SW 1271 (cell line): ENCODE measurements at places on chromosomes 16 and 17.

GRCh38 chr17:5986644-5987043 is 83.5 kb upstream of the WSCD1 start:
- DNase-seq: no peak

DNA sequence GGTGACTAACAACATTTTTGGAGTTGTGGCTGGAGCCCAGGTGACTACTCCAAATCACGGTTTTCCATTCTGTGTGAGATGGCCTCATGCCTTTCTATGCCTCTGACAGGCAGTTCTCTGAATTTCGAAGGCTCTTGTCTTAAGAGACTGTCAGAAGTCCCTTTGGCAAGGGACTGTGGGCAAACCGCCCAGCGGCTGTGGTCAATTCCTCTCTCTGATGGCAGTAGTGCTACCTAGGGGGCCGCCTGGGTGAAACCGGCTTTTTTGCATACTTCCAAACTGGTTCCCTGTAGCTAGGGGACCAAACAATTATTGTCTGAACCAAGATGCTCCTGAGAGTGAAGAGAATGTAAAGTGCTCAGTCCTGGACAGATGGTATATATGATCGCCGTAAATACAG is 86.3 kb downstream of the SDR42E1 start:
- no peak for DNase-seq

- no peak for DNase-seq
These were observed 69.0 kb downstream of the CNTNAP4 start for GRCh38 chr16:76346210-76346609.

- DNase-seq: no peak
These were observed 11.6 kb downstream of the ST6GALNAC1 start for GRCh38 chr17:76631821-76632565.

DNA sequence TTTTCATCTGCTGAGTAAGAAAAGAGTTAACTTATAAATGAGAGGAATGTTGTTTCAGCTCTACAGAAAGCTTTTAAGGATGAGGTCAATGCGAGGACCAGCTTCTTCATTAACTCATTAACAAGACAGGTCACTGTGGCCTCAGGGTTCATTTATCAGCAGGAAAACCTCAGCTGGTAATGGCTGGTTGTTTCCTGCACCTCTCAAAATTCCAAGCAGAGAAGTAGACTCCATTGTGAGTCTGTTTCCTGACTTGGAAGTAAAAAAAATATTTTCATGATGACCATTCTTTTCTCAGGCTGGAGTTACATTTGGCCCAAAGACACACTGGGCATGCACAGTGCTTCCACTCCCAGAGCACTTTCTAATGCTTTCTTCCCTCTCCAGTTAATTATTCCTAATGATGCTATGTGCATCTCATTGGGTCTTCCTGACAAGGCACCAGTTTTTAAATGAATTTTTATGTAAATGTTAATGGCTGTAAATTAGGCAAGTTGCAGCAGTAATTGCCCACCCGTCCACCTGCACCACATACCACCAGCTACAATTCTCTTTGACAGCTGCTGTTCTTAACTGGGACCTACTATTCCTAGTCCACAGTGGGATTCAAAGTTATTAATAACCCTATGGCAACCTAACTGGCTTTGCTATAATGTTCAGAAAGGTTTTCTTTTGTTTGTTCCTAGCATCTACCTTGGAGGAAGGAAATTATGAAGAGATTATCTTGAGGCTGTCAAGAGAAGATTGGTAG is 89.5 kb upstream of the BCAR1 start:
- DNase-seq: no peak

GRCh38 chr16:67651847-67652246 is 6.9 kb downstream of the CARMIL2 start:
- no peak for DNase-seq

- DNase-seq: no peak
These were observed 11.1 kb upstream of the TFAP4 start for GRCh38 chr16:4283939-4284338.

- DNase-seq: no peak
These were observed 3.3 kb downstream of the AXIN1 start for GRCh38 chr16:349211-349610.

GRCh38 chr16:19210968-19211367 is 42.9 kb downstream of the SYT17 start:
- DNase-seq: no peak

DNA sequence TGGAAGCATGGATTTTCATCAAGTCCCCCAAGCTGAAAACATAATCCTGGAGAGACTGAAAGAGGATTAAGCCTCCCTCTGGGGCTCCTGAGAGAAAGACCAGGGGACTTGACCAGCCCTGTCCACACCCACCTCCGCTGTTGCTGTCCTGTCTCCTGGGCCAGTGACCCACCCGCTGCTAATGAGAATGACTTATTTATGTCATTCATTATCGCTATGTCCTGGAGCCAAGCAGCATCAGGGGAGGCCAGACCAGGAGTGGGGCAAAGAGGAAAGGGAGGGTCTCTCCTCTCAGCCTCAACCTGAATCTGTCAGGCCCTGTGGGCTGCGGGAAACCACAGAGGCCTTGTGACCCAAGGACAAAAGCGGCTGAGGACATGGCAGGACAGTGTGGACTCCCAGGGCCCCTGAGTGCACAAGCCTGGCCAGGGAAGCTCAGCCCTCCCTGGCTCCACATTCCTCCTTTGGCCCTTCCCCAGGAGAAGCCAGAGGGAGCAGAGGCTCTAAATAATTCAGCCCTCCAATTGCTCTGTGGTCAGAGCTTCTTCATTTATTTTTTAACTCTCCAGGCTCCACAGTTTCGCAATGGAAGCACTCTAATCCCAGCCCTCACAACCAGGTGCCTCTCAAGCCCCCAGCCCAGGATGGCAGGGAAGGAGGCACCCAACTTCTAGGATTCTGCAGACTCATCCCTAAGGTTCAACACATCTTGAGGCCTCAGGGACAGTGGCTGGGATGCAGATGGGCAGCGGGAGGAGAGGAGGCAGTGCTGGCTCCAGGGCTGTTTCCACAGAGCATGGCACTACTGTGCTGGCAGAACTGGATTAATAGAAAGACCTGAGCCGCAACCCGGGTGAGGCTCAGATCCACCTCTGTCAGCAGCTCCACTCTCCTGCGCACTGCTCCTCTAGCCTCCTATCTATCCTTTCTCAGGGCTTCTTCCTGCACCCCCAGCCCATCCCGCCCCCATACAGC is 19.1 kb downstream of the CUEDC1 start:
- no peak for DNase-seq
